ENCODE measurements at places on chromosomes 1 and 21. TPM values are rescaled to one million over a fixed set of nuclear protein-coding genes. Genes with fewer than 3 reads are reported as not detected.

Gene TCEA3
- 0.26 TPM for total RNA-seq

DNA sequence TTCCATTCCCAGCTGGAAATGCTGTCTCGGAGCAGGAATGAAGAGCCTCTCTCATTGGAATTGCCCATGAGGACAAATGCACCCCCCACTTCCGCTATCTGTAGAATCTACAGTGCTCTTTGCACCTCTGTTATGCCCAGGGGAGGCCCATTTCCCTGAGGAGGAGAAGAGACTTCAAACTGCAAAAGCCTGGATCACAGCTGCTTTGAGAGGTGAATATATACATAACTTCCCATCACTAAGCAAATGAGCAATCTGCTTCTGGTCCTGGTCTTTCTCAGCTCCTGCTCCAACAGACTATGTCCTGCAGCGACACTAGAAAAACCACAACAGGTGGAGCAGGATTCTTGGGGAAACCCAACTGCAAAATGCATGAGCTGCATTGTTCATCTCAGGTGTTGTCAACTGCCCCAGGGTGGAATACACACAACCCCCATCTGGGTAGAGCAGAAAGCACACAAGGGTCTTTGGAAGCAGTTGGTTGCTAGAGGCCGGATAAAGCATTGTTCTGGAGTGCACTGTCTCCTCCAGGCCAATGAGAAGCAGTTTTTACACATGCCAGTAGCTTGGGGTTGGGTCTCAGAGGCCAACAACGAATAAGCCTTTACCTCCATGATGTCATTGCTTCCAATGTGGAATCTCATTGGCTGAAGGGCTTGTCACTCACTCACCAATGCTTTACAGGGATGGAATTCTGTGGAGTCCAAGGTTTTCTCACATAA is 67.7 kb upstream of the RAB4A start:
- DNase-seq, result no peak

- no peak for DNase-seq
Observed at GRCh38 chr1:152967201-152967600, 3.2 kb upstream of the SPRR4 start.

- DNase-seq, result no peak
Observed at GRCh38 chr1:95222629-95223028, 11.4 kb upstream of the RWDD3 start.

DNA sequence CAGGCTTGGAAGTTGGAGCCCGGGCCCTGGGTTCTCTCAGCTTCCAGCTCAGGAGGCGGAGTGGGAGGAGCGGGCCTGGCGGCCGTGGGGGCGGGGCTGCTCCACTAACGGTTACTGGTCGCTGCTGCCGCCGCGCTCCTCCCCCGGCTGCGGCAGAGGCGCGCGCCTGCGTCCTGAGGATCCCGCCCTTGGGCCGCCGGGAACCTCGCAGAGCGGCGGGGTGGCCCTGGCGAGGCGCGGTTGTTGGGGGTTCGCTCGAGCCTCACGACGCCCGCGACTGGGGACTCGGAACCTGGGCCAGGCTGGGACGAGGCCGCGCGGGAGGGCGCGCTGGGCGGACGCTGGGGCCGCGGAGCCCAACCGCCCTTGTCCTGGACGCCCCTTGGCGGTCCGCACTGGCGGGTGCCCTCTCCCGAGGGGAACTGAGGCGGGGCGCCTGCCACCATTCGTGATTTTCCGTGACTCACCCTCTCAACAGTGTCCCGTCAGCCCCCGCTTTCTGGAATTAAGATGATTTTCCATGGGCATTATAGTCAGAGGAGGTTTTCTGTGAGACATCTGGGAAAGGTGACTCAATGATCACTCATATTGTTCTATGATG is 34.1 kb downstream of the OR2G3 start:
- no peak for DNase-seq

Data from activated CD8-positive, alpha-beta memory T cell treated with anti-CD3 and anti-CD28 coated beads, Interleukin-2, amount 10 ng/mL, durations not matched to agents 7 days and 5 days (primary cell).